Activated T-helper 2 cell treated with anti-CD3 and anti-CD28 coated beads, Interferon-gamma antibody, Interleukin-2, Interleukin-4, amounts not matched to agents 10 μg/mL and 5 μg/mL and 100 μg/mL, durations not matched to agents 14 hours and 24 hours and 36 hours (primary cell): ENCODE measurements at places on chromosomes 16 and 17.

DNA sequence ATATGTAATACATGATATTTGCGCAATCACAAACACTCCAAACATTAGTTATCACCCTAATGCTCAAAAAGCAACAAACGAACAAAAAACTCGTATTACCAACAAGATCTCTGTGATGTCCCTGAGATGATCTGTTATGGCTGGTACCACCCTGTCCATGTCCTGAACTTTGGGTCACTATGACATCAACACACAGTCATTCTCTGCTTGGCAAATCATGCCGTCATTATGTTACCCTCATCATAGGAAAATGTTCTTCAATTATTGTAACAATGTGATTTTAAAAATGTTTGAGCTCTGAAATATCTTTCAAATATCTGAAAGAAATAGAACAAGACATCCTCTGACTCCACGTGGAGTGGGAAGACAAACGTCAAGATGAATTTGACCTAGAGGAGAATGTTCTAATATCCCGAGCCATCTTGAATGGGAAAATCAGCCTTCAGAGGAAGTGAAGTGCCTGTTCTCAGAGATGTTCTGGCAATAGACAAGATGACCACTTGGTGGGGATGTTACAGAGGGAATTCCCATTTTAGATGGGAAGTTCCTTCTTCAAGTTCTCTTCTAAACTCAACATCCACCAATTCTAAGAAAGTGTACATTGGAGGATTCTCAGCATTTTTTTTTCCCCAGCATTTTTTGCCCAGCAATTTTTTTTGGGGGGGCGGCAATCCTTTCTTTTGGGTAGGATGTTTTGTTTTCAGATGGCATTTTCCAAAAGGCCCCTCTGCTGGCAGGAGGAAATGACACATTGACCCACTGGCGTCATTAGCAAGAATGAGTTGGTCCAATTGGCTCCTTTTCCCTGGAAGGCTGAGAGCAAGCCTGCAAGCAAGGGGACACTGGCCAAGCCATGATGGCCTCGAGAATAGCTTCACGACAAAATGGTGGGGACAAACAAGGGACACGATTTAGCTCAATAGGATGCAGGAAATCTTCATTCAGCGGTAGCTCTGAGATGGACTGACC, 3.7 kb upstream of the HSD17B2 start:
- no peaks in the 10 kb centered on the region for H3K4me1 ChIP-seq
- no peak overlapping the region for H3K27ac ChIP-seq
- H3K36me3 ChIP-seq, result no peaks in the 10 kb centered on the region
- H3K27me3 ChIP-seq, result peaks cover 13% of the 10 kb centered on the region

- H3K27ac ChIP-seq, result no peak overlapping the region
- no peaks in the 10 kb centered on the region for H3K4me1 ChIP-seq
- H3K27me3 ChIP-seq, result no peaks in the 10 kb centered on the region
- no peaks in the 10 kb centered on the region for H3K36me3 ChIP-seq
- no peak for DNase-seq
- no peak overlapping the region for H3K4me3 ChIP-seq
Observed at GRCh38 chr17:2874189-2874686, 78.0 kb downstream of the RAP1GAP2 start.

DNA sequence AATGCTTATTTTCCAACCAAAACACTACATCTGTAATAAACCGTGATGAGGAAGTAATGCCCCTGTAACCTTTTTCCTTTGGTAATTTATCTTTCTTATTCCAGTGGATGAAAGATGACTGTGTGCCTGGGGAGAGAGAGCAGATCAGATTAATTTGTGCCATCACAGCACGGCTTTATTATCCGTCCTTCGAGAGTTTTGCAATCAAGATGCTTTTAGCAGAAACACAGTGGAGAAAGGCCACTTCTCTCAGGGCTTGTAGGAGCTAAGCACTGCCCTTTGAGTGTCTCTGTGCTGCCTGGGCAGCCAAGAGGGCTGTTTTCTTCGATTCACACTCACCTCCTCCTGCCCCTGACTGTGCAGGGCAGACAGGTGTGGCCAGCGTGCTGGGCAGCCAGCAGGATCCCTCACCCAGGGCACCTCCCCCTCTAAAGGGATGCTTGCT, 190.2 kb downstream of the PRKCA start:
- no peaks in the 10 kb centered on the region for H3K27me3 ChIP-seq
- H3K36me3 ChIP-seq, result peaks cover 45% of the 10 kb centered on the region
- no peak overlapping the region for H3K4me3 ChIP-seq
- no peak for DNase-seq

DNA sequence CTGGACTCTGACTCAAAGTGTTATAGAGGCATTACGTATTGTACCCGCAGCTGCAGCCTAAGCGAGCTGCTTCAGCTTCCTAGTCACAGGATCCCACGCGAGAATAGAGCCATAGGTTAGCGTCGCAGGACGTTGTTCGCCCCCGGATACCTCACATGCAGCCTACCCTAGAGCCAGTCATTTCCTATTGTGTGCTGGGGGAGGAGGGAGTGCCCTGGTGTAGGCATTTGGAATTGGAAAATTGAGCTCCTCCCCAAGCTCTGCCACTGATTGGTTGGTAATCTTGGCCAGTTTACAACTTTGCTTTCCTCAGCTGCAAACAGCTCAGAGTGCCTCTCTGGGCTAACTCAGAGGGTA, 530 bp downstream of the NAA60 start:
- peak overlapping the region; percentile 97 for H3K4me3 ChIP-seq
- H3K4me1 ChIP-seq, result peaks cover 14% of the 10 kb centered on the region
- H3K27ac ChIP-seq, result peak overlapping the region; percentile 97
- H3K36me3 ChIP-seq, result peaks cover 76% of the 10 kb centered on the region
- DNase-seq, result no peak
- no peaks in the 10 kb centered on the region for H3K27me3 ChIP-seq

- peaks cover 24% of the 10 kb centered on the region for H3K4me1 ChIP-seq
- no peaks in the 10 kb centered on the region for H3K27me3 ChIP-seq
- H3K36me3 ChIP-seq, result peaks cover 30% of the 10 kb centered on the region
- no peak overlapping the region for H3K27ac ChIP-seq
- no peak overlapping the region for H3K4me3 ChIP-seq
Observed at GRCh38 chr17:3956327-3956957, 7.8 kb downstream of the ATP2A3 start.

DNA sequence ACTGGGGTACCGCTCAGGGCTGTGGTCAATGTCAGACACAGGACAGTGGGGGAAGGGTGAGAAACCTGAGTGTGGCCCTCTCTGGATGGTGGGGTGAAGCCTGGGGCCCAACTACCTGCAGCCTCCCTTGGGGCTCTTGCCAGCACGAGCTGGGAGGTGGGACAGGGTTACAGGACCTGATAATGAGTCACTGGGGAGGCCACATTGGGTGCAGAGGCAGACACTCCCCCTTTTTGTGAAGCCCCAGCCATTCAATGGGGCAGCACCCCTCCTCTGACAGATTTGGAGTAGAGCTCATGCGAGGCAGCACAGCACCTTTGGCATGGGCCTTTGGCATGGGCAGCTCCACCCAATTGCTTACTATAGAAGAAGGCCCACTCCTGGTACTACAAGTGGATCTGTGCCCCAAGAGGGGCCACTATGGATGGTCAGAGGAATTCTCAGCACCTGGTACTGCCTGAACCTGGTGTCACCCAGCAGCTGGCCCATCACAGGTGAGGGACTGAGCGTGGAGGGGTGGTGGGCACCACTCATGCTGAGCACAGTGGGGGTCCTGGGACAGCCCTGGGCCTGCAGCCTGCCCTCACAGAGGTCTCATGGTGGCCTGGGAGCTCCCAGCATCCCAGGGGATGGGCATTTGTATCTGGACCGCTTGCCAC, 45.2 kb upstream of the SMPD3 start:
- H3K36me3 ChIP-seq, result no peaks in the 10 kb centered on the region
- H3K4me3 ChIP-seq, result no peak overlapping the region
- no peak overlapping the region for H3K27ac ChIP-seq
- no peaks in the 10 kb centered on the region for H3K4me1 ChIP-seq
- peaks cover 11% of the 10 kb centered on the region for H3K27me3 ChIP-seq

DNA sequence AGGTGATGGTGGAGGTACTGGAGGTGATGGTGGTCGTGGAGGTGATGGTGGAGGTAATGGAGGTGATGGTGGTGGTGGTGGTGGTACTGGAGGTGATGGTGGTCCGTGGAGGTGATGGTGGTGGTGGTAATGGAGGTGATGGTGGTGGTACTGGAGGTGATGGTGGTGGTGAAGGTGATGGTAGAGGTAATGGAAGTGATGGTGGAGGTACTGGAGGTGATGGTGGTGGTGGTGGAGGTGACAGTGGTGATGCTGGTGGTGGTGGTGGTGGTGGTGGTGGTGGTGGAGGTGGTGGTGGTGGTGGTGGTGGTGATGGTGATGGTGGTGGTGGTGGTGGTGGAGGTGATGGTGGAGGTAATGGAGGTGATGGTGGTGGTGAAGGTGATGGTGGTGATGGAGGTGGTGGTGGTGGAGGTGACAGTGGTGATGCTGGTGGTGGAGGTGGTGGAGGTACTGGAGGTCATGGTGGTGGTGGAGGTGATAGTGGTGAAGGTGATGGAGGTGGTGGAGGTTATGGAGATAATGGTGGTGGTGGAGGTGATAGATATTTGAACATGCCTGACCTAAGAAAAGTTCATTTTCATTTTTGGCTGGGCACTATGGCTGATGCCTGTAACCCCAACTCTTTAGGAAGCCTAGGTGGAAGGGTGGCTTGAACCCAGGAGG, 55.0 kb downstream of the RNF213 start:
- H3K4me3 ChIP-seq, result no peak overlapping the region
- H3K27ac ChIP-seq, result peak overlapping the region; percentile 25
- peaks cover 73% of the 10 kb centered on the region for H3K36me3 ChIP-seq
- H3K27me3 ChIP-seq, result no peaks in the 10 kb centered on the region
- no peak for DNase-seq

DNA sequence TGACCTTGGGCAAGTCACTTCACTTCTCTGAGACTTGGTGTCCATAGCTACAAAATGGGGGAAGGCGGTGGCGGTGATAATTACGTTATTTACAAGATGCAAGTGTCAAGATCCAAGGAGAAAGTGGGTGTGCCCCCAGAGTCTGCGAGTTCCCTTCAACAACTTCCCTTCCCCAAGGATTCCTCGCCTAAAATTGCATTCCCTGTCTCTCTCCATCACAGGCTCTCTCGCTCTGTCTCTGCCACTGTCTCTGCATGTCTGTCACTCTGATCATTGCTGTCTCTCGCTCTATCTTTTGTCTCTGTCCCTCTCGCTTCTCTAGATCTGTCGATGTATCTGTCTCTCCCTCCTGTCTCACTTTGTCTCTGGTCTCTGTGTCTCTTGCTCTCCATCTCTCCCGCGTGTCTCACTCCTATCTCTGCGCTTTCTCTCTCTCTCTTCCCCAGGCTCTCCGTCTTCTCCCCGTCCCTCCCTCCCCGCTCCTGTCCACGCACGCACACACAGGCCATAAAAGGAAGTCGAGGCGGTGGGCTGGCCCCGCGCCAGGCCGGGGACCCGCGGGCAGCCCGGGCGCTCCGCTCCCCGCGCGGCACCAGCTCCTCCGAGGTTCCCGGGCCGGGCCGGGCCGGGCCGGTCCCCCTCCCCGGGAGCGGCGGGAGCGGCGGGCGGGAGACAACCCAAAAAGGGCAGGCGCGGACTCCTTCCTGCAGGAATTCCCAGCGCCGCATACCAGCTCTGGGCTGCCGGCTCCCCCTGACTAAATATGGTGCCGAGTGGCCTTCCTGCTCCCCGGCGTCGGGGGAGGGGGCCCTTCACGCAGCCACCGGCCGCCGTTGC, 1.1 kb upstream of the MYH11 start:
- no peak overlapping the region for H3K27ac ChIP-seq
- peak overlapping the region; percentile 77 for H3K4me3 ChIP-seq
- peaks cover 47% of the 10 kb centered on the region for H3K27me3 ChIP-seq

DNA sequence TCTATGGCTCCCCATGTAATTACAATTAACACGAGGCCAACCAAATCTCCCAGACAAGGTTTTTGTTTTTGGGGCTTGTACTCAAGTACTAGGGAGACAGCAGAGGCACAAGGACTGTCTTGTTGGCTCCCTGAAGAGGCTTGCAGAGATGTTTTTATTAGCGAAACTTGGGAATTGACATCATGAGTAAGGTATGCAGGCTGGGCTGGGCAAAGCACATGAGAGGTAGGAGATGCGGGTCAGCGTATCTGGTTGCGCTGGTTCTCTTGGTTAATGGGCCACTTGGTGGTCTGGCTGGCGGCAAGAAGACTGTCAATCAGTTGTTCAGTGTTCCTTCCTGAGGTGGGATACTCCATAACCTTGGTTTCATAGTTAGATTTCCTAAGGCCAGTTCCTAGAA, 28.9 kb downstream of the LCMT1 start:
- H3K4me1 ChIP-seq, result no peaks in the 10 kb centered on the region
- H3K36me3 ChIP-seq, result peaks cover 23% of the 10 kb centered on the region
- H3K4me3 ChIP-seq, result no peak overlapping the region
- no peak for DNase-seq
- no peaks in the 10 kb centered on the region for H3K27me3 ChIP-seq

GRCh38 chr17:22138861-22139469, 446.6 kb downstream of the KCNJ18 start:
- H3K4me3 ChIP-seq, result no peak overlapping the region
- H3K27ac ChIP-seq, result no peak overlapping the region
- H3K36me3 ChIP-seq, result no peaks in the 10 kb centered on the region
- DNase-seq, result no peak
- no peaks in the 10 kb centered on the region for H3K4me1 ChIP-seq

DNA sequence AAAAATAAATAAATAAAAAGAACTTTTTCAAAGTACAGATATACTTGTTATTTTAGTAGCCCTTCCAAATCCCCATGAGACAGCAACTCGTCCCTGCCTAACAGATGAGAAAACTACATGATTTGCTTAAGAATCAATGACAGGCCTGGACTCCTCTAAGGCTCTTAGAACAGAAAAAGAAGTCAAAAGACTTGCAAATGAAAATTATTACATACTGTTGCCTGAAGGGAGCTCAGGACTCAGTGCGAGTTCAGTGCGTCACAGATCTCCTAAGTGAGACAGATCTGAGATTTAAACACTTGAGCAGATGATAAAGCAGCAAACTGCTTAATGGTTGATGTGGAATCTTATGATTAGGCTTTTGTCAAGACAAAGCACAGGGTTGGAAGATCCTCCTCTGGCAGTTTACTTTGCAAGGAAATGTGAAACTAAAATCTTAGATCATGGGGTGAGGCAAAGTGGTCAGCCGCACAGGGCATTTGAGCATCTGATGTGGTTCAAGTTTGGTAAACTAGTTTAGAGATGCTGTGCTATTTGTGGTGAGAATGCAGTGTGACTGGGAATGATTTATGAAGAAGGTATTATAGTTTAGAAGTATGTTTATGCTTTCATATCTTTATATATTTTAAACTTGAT, 138.1 kb downstream of the TRIM37 start:
- peaks cover 5% of the 10 kb centered on the region for H3K4me1 ChIP-seq
- DNase-seq, result no peak
- no peak overlapping the region for H3K4me3 ChIP-seq
